ENCODE measurements at places on chromosomes 6 and 20.

- no peak for DNase-seq
Measured at GRCh38 chr6:87687296-87687695, 14.7 kb downstream of the AKIRIN2 start.

DNA sequence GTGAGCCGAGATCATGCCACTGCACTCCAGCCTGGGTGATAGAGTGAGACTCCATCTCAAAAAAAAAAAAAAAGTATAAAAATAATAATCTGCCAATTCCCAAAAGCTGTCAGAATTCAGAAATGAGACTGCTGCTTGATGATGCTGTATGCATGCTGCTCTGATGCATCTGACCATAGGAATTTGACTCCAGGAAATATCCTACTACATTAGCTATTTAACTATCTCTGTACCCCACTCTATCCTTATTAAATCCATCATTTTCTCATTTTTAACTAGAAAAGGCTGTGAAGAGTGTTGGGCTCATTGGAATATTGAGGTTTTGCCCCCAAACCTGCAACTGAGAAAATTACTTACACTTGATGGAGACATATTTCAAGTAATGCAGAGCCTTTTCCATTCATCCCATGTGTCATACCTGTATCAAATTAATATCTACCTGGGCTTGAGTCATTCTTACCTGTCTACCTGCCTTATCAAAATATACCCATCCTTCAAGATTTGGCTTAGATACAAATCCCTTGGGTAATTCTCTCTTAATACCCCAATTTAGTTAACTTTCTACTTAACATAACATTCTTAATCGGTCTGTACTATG lies 135.2 kb upstream of the PREP start:
- DNase-seq: no peak

DNA sequence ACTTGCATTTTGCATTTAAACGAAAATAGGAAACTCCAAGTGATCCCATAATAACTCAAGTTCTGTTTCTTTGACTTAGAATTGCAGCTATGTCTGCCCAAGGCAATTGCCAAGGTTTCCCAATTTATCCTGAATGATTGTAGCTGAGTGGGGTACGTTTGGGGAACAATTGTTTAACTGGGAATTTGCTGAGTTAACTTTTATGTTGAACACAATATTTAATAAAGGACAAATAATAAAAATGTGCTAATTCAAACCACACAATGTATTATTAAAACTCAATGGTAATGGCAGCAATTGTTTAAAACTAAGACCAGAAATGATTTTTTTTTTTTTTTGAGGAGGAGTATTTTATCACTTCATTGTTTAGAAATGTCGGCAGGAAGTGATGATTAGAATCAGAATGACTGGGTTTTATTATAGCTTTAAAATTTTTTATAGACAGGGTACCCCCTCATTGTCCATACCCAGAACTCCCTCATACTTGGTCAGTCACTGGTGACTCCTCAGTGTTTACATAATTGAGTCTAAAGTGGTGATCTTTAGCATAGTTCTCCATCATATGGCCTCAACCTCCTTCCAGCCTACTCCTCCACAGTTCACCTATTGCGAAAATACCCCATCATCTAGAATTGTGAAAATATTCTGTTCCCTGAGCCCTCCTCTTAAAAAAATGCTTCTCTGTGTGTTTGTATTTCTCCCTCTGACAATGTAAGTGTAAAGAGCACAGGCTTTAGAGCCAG lies 389.2 kb upstream of the CITED2 start:
- no peak for DNase-seq

- no peak for DNase-seq
Measured at GRCh38 chr20:61230166-61230565, 21.9 kb upstream of the CDH4 start.

DNA sequence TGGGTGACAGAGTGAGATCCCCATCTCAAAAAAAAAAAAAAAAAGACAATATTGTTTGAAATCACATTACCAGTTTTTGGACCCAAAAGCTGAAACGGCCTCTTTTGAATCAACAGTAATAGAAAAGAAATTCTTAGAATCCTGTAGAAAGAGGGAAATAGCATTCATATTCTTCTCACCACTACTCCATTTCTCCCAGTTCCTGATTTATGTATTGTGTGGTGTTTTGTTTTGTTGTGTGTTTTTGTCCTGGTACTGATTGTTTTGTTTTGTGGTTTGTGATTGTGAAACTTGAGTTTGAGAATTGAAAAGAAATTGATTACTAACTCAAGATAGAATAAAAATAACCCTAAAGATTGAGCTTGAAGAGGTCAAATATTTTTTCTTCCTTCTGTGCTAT lies 26.2 kb upstream of the EEF1A1 start:
- DNase-seq: no peak

DNA sequence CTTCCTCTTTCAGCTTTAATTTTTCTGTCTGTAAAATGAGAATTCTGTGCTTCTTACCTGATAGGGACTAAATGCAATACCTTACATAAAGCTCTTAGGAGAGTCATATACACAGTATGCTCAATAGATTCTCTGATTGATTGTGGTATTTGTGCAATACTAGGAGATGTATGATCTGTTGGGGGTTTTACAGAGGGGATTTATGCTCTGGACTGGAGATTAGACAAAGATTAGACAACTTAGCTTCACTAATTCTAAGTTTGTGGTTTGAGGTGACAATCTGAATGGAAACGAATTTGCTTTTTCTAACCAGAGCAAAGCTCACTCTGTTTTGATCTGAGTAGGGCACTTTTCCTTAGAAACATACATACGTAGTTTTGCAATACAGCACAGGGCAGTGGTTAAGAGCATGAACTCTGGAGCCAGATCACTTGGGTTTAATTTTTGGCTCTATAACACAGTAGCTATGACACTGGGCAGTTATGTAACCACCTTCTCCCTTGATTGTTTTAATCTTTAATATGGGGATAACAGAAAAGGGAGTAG lies 126.2 kb downstream of the RNF144B start:
- DNase-seq: no peak

GRCh38 chr6:66496659-66497058 lies 789.6 kb upstream of the EYS start:
- peak; percentile 34 for DNase-seq
